ENCODE measurements at places on chromosomes 1 and 21. TPM values are rescaled to one million over a fixed set of nuclear protein-coding genes. Genes with fewer than 3 reads are reported as not detected.

- no peak for DNase-seq
Measured at GRCh38 chr1:63635681-63636080, 42.5 kb downstream of the PGM1 start.

DNA sequence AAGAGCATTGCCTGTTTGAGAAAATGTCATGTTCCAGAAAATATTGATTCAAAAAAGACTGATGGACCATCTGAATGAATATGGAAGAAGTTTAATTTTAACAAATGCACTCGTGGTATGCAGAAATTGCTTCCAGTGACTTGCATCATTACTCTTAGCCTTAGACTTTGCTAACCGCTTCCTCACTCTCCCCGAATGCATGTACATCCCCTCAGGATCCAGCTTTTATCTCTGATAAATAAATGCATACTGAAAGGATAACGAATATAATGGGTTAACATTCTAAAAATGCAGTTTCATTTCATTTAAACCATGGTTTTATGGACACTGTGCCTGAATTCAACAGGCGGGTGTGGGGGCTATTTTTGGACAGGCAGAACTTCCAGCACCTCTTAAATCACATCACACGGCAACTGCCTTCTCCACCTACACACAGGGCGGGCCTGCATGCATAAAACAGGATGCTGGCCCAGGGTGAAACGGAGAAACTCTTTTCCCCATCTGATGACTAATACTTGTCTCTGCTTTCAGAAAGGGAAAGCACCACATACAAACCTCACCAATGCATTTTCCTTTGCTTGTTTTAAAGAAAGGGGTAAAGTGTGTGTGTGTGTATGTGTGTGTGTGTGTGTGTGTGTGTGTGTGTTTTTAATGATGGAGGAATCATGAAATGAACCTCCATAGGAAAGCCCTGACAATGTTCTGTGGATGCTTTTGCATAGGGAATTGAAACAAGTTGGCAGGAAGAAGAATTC, 48.7 kb downstream of the SPAG17 start:
- DNase-seq: no peak

DNA sequence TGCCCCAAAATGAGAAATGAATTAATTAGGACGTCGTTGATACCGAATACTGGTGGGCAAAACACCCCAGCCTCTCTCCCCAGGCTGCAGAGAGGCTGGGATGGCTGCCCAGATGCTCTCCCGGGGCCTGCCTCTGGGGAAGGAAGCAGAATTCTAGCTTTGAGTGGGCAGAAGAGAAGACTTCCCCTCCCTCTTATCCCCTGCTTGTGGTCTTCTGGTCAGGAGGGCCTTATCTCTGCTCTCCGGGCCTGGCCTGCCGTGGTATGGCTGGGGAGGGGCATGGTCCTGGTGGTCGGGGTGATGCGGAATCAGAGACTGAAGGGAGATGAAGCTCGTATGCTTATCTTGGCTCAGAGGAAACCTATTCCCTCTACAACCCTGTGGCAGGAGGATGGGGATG, 9.8 kb upstream of the CSF3R start:
- DNase-seq: no peak

- DNase-seq: peak; percentile 69
Measured at GRCh38 chr1:109627692-109628399, 8.2 kb downstream of the AMPD2 start.

DNA sequence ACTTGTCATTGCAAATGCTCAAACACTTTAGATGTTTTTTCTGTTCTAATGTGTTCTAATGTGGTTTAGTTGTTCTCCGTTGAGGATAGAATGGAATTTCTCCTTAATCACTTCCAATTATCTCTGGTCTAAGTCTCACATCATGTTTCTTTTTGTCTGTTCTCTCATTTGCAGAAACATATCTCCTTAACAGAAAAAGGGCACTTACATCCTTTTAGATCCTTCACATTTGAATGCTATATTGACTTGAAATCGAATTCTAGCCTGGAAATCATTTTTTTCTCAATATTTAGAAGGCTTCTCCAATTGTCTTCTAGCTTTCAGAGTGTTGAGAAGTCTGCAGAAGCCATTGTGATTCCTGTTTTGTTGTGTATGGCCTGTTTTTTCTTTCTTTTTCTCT, 7.3 kb upstream of the SAMSN1 start:
- DNase-seq: no peak

DNA sequence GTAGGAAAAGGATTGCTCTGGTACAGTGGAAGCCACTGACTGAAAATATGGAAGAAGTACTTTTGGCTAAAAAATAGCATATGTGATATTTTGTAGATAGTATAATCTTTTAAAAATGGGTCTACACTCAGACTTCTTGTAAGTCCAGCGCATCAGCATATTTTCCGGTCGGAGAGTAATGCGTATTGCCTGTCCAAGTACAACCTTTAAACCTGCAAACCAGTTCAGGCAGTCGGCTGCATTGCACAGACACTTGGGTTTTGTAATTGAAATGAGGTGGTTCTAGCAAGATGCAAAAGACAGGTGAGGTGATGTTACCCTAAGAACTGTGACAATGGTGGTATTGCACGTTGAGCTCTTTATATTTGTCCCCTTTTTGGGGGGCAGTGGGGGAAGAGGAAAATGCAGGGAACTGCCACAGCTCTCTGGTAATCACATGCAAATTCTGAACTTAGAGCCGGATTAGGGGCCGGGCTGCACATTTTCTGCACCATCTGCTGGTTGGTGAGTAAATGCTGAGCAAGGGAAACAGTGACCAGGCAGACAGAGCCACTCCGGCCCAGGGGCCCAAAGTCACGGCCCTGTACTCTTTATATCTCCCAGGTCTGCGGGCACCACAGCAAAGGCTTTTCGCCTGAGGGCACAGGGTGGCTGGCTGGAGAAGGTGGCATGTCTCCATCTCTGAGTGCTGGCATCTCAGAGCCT, 2.3 kb downstream of the GPR137B start:
- DNase-seq: no peak

The MLLT11 gene
- polyA plus RNA-seq: 22.3 TPM

DNA sequence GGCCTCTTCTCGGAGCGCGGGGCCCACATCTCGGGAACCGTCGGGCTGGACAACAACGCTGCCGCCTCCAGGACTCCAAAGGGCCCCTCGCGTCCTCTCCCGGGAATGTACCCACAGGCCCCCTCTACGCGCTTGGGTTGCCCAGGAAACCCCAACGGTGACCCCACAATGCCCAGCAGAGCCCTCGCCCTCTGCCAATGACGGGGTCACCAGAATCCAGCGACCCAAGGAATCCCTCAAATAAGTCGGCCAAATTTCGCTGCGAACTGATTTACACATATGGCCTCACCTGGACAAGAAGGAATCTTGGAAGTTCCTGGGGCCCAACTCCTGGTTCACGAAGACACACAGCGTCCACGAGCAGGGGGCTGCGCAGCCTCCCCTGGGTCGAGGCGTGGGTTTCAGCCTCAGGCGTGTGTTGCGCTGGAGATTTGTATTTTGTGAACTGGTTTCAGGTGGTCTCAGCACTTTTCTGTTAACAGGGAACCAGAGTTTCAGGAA, 78.1 kb downstream of the DESI2 start:
- DNase-seq: no peak

GRCh38 chr1:4090556-4090955, 190.5 kb upstream of the C1orf174 start:
- no peak for DNase-seq

GRCh38 chr1:234276151-234276788, 97.0 kb upstream of the COA6 start:
- no peak for DNase-seq

DNA sequence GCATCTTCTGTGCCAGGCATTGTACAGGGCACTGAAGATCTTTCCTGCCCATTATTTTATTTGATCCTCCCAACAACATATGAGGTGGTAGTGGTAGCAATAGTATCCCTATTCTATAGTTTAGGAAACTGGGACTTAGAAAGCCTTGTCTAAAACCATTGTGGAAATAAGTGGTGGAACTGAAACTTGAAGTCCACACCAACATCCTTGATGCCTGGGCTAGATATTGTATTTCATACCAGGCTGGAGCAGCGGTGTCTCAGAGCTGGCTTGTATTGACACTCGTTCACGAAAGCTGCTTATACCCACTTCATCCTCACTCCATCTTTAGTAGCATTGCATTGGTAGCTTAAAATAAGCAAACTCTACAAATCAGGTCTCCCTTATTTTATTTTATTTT, 9.7 kb upstream of the CTSS start:
- no peak for DNase-seq

DNA sequence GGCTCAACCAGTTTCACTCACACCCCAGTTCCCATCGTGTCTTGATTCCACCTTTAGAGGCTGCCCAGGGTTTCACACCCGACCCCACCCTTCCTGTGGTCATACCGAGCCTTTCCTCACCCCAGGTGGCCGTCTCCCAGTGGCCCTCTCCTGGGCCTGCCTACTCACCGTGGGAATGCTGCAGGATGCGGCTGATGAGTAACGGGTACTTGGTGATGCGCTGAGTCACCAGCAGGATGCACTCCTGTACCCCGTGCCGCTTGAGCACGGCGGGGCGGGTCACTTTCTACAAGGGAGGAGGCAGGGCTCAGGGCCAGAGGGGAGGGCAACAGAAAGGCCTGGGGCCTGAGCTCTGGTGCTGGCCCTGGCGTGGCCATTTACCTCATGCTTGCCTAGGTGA, 16.4 kb downstream of the ARHGEF2 start:
- DNase-seq: no peak

GRCh38 chr21:42567861-42568260, 54.2 kb downstream of the SLC37A1 start:
- DNase-seq: peak; percentile 50

GRCh38 chr1:156281281-156281680, 1.3 kb downstream of the SMG5 start:
- DNase-seq: no peak

- DNase-seq: no peak
Measured at GRCh38 chr1:29251164-29252124, 15.1 kb downstream of the PTPRU start.

- peak; percentile 27 for DNase-seq
Measured at GRCh38 chr1:152869808-152870419, 8.2 kb upstream of the SMCP start.

- DNase-seq: no peak
Measured at GRCh38 chr1:208211921-208212843, 32.0 kb downstream of the PLXNA2 start.

The BCL10 gene
- 30.5 TPM for polyA plus RNA-seq

The FLG2 gene
- polyA plus RNA-seq: 0.01 TPM

- no peak for DNase-seq
Measured at GRCh38 chr1:43207229-43207853, 35.2 kb downstream of the CFAP57 start.

- DNase-seq: peak; percentile 78
Measured at GRCh38 chr1:206469933-206470691, at the start of gene IKBKE. Gene IKBKE (plus strand): TSS chr1:206470476. CDS start chr1:206473228, 2,752 bp downstream.

- DNase-seq: no peak
Measured at GRCh38 chr1:154960446-154961136, 991 bp downstream of the PYGO2 start.

GRCh38 chr1:32899586-32900296, 1.4 kb downstream of the TMEM54 start:
- DNase-seq: no peak

DNA sequence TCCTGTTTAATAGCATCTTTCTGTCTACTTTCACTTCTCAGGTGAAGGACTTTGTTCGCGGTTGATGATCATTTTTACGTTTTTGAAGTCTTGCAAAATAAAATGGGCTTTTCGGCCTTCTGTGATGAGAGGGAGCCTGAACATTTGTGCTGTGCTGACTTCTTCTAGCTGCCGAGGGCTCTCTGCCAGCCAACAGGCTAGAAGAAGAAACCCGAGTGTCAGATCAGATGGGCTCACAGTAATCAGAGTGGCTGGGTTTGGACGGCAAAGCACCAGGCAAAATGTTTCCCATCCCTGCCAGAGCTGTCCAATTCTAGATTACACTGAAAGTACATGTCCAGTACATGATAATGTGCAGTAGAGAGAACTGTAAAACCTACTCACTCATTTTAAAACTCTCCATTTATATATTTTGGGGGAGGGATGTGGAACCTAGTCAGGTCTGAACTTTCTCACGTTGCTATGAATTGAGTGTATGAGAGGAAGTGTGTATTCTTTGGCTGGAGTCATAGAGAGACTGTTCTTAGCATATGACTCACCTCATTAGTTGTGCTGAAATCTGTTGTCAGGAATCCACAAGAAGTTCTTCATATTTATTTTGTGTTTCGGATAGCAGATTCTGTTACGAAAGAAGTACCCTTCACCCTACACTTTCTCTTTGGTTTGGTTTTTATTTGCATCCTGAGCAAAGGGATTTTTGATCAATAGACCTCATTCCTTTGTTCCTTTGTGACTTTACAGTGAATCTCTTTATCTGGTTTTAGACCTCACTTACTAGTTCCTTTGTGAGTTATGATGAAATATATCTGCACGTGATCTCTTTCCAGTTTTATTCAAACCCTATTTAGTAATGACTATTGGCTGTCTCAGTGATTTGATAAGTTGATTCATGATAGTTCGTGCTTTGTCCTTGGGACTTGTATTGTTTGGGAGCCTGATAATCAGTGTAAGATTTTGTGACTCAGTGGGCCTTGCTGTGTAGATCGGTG, 4.8 kb downstream of the ATP1A1 start:
- peak; percentile 73 for DNase-seq

The PTCH2 gene
- polyA plus RNA-seq: 6.9 TPM

- DNase-seq: no peak
Measured at GRCh38 chr21:14554948-14555347, 8.8 kb upstream of the SAMSN1 start.

DNA sequence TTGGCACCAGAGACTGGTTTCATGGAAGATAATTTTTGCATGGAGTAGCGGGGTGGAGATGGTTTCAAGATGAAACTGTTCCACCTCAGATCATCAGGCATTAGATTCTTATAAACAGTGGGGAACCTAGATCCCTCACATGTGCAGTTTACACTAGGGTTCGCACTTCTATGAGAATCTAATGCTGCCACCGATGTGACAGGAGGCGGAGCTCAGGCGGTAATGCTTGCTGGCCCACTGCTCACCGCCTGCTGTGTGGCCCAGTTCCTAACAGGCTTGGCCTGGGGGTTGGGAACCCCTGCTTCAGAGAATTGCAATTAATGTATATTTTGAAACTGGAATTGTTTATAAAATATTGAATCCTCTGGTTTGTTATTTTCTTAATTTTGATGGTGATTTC, 92.1 kb downstream of the NRIP1 start:
- no peak for DNase-seq

The PRDM16 gene
- 9.6 TPM for polyA plus RNA-seq

DNA sequence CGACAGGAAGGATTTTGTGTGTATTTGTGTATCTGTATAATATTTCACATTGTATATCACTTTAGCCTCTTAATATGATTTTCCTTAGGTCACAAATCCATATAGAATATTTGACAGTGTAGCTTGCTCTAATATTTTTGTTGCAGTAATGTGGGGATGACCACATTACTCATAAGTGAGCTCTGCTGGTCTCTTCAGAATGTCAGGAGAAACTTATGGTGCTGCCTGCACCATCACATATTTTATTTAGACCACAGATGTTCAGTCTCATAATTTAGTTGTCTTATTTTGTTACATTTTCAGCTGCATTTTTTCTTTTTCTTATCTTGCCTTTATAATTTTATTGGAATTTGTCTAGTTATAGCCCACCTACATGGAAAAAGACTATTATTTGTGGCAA, 205.3 kb downstream of the PBX1 start:
- no peak for DNase-seq

All from left lung (tissue), 14 donors.